Germinal center (tissue), 1 donor: ENCODE measurements at places on chromosomes 3 and 15.

GRCh38 chr15:84699538-84700191 is 16.3 kb downstream of the SEC11A start:
- DNase-seq: no peak

DNA sequence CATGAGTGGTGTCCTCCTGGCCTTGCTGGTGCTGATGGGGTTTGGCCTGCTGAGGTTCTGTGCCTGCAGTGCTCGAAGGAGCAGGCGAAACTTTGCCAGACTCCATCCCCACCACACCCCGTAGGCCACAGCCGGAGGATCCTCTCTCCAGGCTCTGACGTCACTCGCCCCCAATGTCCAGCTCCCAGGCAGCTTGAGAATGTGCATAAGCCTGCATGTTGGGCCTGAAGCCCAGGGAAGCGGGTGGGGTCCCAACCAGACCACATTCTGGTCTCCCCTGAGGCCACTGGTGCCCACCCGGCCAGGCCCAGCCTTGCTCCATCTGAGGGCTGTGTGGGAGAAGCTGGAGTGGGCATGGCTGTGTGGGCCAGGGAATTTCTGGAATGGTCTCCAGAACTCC is 109.8 kb downstream of the ASB7 start:
- DNase-seq: no peak

DNA sequence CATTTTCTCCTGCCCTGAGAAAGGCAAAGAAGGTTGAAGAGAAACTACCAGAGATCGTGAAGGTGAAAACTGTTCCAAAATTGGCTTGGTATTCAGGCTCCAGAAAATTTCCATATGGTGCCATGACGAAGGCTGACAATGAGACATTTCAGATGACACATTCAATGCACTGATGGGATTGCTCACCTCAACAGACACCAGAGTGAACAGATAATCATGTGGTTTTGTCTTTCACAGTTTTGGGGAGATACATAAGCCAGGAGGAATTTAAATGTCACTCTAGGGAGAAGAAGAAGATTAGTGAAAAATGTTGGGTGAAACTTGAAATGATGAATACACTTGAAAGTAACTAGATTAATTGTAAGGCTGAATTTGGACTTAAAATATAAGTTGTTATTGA is 339.7 kb upstream of the EPHA3 start:
- no peak for DNase-seq

DNA sequence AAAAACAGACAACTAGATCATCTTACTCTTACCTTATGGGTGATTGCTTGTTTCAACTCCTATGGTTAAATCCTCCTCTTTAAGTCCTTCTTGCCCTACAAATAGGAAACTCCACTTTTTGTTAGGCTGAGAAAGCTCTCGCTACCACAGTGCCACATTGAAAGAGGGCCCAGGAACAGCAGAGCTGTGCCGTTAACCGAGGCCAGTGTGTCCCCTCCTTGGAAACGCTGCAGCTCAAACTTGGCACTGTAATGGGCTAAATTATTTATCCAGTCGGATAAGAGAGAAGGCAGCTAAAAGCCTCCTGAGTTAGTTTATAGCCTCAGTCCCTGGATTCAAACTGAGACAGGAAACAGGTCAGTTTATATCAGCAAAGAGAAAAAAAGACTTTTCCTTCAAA is 46.1 kb downstream of the KBTBD12 start:
- no peak for DNase-seq

- no peak for DNase-seq
Measured at GRCh38 chr3:120854908-120855526, 53.0 kb upstream of the STXBP5L start.

DNA sequence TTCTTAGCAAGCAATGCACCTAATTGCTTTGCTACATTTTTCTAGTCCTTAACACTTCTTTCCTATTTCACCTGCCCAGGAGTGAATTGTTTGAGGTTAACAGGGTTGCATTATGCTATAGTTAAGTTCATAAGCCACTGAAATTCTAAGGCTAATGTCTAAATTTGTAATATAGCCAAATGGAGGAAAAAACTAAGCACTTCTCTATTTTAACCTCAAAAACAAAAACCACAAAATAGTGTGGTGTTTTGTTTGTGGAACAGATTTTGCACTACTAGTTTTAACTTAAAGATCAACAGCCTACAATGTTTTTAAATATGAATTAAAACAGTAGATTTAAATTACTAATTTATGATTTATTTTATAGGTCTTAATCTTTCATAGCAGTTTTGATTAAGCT is 5.5 kb downstream of the ATOSA start:
- no peak for DNase-seq

DNA sequence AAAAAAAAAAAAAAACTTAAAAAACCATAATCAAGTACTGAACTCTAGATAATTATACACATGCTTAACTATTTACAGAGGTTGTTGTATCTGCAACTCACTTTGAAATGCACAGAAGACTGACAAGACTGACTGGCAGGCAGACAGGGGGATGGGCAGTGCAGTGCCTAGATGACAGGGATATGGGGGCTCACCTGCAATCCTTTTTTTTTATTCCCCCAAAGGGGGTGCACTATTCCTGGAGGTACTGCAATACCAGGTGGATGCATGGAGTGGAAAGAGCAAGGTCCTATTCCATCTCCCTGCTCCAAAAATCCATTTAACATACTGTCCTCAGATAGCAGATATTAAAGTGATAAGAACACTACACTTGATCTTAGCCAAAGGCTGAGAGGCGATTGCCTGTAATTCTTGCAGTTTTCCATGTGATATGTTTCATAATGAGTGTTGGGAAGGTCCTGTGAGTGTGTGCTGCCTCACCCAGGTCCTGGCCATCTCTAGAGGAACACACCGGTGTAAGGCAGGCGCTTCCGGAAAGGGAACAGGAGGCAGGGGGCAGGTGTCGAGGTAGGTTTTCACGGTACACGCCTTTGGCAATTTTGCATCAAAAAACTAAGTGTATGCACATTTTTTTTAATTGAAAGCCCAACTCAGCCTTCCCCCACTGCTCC is 22.7 kb downstream of the SEC61A1 start:
- no peak for DNase-seq

DNA sequence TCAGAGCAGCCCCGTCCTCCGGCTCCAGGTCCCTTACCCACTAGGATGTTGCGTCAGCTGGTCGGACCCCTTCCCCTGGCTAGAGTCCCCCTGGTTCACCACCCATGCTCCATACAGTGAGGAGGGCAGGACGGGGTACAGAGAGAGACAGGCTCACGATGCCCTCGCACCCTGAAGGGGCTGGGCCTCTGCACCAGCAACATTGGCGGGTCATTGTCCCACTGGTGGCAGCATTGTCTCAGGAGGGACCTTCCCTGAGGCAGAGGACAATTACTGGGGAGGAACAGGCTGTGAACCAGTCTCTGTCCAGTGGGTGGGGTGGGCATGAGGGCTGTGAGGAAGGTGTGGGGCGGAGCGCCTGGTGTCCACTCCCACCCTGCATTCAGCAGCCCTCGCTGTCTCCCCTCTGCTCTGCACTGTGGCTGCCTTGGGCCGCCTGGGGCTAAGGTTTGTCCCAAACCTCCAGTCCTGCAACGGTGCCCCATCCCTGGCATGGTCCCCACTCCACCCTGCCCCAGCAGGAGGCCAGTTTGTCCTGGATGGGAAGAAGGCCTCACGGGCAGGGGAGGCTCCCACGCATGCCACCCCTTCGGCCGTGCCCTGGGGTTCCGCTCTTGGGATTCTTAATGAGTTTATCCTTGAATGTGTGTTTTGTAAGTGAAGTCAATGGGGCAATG is 48.0 kb upstream of the KLF13 start:
- DNase-seq: no peak

DNA sequence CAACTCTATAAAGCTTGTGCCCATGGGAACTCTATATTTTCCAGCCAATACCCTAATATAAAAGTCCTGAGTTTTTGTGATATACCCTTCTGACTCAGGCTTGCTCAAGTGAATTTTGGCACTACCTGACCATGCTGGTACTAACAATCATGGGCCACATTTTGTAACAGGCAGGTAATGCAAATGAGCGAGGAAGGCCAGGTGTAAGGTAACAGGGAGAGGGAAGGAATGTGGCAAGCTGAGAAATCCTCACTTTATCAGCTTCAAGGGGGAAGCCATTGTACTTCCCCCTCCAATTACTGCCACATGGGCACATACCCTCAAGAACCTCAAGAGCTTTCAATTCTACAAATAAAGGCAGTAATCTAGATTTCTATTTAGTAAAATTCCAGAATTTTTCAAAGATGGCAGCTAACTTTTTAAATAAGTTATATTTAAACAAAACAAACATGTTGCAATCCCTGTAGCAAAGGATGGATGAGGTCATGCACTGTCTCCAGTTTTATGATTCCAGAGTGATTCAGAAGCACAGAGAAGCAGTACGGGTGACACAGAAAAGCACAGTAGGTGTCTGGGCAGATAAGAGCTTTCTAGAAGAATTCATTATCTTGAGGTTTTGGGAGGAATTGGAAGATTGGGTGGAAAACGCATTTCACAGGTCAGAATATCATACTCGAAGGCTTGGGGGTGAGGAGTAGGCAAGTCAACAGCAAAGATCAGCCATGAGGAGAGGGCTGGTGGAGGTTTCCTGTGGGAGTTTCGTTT is 87.6 kb downstream of the FOXP1 start:
- DNase-seq: no peak

DNA sequence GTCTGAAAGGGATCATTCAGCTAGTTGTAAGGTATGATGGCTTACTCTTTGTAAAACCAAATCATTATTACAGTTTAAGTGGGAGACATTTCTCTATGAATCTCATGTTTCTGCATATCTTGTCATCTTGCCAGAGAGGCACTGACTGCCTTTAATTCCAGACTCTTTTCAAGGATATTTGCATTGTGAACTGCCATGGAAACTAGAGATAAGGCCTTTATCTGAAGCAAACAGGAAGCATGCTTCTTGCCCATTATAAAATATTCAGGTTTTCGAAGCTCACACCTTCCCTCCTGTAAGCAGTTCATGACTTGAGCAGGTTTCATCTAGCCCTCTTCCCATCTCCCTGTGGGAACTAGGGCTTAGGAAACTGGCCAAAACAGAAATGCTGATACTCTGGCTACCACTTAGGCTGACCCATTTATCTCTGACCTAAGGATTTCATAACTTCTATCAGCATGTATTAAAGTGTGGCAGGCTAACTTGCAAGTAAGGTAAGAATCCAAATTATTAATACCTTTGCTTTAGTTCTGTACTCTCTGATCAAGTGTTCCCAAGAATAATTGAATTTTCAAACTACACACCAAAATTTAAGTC is 326.6 kb upstream of the ALCAM start:
- DNase-seq: no peak

DNA sequence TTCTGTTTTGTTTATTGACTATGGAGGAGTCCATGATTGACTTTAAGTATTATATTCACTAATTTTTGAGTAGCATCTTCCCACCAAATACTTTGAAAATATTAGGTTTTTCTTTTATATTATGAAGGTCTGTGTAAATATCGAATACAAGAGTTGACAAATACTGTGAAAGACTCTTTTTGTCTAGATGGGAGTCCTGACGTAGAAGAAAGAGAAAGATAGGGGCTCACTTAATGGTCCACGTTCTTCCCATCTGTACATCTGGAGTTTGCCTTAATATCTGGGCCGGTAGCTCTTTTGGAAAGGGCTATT is 7.8 kb upstream of the UTS2B start:
- no peak for DNase-seq

DNA sequence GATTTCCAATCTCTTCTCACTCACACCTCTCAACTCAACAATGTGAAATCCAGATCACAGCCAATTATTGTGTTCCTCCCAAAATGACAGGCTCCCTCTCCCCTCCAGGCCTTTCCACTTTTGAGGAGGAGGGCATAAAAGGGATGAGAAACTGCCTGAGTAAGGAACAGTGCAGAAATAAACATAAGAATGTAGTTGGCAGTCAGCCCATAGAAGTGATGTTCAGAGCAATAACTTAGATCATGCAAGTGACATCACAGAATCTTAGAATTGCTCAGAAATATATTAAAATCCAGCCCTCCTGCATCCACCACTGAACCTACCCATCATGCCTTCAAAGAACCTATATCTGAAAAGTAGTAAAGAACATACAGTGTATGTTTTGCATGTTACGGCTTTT is 299.4 kb upstream of the GADL1 start:
- DNase-seq: no peak

DNA sequence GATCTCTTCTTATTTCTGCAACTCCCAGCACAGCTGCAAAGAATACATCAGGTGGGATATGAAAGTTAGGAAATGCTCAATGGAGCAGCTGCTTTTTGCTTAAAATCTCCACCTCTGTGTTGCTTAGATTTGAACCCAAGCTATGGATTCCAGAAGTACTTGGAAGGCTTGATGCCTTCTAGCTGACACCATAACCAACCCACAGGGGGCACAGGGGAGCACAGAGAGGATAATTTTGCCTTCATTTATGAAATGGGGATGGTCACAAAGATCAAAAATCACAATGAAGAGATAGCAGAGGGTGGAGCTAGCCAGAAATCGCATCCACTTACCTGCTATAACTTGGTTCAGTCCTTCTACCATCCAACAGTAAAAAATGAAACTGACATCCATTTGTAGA is 75.7 kb downstream of the DUT start:
- no peak for DNase-seq

GRCh38 chr3:20743553-20744321 is 557.7 kb upstream of the SGO1 start:
- no peak for DNase-seq

- DNase-seq: no peak
Measured at GRCh38 chr3:40487172-40487571, 10.2 kb downstream of the ZNF619 start.

GRCh38 chr3:89932882-89933281 is 825.5 kb downstream of the EPHA3 start:
- DNase-seq: no peak

- DNase-seq: no peak
Measured at GRCh38 chr15:57220205-57220604, 156.1 kb upstream of the CGNL1 start.

- DNase-seq: peak; percentile 55
Measured at GRCh38 chr3:72187131-72187530, 402.2 kb upstream of the PROK2 start.

DNA sequence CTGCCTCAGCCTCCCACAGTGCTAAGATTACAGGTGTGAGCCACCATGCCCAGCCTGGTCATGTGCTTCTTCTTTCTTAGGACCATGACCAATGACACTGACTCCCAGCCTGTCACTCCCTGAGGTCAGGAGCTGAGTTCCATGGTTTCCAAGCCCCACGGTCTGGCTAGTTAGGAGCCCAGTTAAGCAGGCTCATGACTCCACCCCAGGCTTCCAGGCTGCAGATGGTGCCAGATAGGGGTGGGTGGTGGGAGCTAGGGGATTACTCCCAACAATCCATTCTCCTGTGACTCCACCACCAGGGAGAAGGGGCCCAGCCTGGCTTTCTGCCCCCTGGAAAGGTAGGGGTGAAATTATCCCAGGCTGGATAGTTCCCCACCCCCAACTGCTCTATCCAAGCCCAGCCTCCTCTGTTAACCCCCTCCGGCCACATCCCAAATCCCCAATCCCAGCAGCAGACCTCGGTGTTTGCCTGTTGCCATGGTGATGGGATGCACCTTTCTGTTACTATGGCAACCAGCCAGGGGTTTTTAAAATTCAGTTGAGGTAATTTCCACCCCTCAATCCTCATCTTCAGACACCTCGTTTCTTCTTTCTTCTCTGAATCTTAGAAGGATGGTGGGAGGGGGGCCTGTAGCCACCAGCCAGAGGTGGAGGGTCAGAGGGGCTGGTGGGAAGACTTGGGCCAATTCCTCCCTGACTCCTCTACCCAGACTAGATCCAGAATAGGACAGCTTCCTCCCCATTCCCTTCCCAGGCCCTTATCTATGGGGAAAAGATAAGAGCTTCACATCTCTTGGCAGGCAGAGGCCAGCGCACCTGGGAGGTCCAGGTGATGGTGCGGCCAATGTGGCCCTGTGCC is 22.5 kb upstream of the SEMA3F start:
- DNase-seq: no peak
